NCI-H1436 treated with DMSO at 0.1 percent for 48 hours (cell line): ENCODE measurements at places on chromosomes 2 and 18.
A peak's percentile ranks its signal among the peaks of the same experiment; 100 is the strongest.

GRCh38 chr18:13455471-13455870, 236.9 kb downstream of the LDLRAD4 start:
- DNase-seq: no peak

- DNase-seq: no peak
Observed at GRCh38 chr2:44168681-44169154, at the start of gene PPM1B. Gene PPM1B (plus strand): TSS chr2:44168875. CDS start chr2:44201200, 32,325 bp downstream.

- no peak for DNase-seq
Observed at GRCh38 chr2:201793631-201794030, 12.7 kb upstream of the CDK15 start.

DNA sequence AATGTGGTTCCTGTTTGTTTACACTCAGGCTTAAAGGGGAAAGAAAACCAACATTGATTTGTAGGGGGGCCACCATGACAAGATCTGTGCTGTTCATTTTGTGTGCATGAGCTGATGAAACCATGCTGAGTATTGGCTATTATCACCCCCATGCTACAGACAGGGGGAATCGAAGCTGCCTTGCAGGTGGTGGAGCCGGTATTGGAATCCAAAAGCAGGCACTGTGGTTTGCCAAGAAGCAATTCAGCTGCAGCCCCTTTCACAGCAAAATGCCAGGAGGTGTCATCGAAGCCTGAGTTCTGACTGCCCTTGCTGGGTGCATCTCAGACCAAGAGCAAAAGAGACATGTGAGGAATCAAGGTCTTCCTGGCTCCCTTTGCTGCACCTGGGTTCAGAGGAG, 221.9 kb downstream of the UXS1 start:
- DNase-seq: no peak

DNA sequence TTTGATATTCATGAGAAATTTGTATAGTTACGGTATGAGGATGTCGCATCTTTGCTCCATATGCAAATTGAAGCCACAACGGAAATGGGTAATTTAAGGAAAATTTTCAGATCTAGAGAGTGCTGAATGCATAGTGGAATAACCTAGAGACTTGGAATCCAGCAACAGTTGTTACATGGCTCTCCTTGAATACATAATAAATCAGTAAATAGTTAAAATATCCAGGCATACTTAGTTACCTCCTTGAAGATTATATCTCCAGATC, 5.4 kb downstream of the REG1A start:
- no peak for DNase-seq

DNA sequence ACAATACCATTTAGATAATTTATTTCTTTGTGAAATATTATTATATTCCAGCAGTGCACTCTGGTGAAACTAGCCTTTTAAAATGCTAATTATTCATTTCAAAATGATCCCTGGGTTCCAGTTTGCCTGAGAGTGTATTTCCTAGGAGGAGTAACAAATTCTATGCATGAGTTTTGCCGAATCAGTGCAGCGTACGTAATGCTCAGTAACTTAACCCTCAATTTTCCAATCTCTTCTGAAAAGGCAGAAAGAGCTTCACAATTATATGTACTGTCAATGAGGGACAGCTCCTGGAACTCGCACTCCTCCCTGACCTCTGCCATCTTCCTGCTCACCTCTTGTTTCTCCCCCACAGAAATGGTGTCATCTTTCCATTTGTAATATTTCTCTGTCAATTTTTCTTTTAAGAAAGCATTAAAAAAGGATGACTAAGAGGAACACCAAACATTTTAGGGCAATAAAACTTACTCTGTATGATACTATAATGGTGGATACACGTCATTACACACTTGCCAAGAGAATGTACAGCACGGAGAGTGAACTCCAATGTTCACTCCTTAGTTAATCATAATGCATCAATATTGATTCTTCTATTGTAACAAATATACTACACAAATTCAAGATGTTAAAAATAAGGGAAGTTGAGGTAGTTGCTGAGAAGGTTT, 25.7 kb upstream of the XIRP2 start:
- no peak for DNase-seq

DNA sequence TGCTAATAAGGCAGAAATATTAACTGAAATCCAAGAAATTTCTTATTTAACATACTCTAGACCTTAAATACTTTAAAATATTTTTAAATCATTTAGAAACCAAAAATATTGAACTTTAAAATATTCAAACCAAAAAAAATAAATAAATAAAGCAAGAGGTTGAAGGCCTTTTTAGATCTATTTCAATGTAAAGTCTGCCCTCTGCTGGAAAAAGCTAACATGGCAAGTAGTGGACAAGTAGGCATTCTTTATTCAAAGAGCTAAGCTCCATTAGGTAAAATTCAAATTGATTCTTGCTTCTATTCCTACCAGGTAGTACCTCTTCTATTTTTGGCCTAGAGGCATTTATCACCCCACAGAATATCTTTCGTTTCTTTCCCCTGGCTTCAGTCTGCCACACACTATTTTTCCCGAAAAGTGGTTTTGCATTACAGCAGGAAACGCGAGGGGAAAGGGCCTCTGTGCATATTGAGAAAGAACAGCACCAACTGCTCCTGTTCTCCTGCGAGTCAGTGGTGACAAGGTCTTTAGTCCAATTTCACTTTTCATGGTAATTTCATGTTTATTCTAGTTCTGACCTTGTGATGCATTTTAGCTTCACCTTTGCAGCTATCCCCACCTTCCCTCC, 20.4 kb downstream of the IFIH1 start:
- DNase-seq: peak; percentile 18

DNA sequence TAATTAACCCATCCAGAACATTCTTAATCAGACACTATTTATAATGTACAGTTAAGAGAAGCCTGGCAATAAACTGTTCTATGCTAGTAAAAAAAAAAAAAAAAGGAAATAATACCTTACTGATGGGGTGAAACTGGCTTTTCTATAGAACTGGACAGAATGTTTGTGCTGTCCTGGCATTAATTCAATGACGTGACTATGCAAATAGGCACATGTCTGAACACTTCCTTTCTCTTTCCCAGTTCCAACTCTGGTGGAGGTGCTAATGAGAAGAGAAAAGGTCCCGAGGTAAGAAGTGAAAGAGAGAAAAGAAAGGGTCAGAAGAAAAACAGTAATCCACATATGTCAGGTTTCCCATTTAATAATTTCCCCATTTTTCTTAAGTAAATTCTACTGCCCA, 508.4 kb downstream of the ZEB2 start:
- no peak for DNase-seq

DNA sequence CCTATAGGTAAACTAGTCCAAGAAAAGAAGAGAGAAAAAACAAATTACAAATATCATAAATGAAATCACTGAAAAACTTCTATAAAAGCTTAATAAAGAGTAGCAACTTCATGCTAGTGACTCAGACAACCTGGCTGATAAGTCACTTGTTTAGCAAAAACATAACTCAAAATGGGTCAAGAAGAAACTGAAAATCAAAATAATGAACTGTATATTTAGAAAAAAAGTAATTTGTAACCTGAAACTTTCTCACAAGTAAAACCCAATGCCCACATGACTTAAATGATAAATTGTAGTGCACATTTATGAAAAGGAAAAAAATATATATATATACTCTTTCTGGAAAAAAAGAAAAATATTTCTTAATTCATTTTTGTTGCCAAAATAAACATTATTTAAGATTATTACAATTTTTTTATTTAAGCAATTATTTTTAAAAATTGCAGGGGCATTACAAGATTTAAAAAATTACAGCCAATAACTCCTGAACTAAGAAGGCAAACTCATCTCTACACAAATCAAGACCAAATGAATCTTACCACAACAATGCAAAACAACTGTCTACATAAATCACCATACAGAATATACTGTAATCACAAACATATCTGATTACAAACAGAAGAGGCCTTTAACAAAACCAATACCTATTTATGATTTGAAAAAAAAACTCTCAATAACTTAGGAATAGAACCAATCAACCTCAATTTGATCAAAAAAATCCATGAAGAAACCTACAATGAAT, 406.3 kb downstream of the CDH7 start:
- DNase-seq: no peak

DNA sequence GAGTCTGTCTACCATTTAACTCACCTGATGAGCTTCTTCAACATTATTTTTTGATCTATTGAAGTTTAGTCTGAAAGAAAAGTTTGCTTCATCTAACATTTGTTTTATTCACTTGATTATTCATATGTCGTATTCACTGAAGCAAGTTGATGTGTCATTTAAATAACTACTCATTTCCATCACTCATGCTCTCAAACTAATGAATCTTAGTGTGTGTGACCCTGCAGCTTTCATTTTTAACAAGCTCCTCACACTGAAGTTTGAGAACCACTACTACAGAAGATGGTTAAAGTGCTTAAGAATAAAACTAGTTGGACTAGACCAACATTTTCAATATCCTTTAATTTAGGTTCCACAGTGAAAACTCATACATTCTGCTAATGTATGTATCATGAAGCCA, 1.8 kb upstream of the ABI2 start:
- no peak for DNase-seq

GRCh38 chr2:120442541-120442922, 96.6 kb downstream of the INHBB start:
- no peak for DNase-seq

DNA sequence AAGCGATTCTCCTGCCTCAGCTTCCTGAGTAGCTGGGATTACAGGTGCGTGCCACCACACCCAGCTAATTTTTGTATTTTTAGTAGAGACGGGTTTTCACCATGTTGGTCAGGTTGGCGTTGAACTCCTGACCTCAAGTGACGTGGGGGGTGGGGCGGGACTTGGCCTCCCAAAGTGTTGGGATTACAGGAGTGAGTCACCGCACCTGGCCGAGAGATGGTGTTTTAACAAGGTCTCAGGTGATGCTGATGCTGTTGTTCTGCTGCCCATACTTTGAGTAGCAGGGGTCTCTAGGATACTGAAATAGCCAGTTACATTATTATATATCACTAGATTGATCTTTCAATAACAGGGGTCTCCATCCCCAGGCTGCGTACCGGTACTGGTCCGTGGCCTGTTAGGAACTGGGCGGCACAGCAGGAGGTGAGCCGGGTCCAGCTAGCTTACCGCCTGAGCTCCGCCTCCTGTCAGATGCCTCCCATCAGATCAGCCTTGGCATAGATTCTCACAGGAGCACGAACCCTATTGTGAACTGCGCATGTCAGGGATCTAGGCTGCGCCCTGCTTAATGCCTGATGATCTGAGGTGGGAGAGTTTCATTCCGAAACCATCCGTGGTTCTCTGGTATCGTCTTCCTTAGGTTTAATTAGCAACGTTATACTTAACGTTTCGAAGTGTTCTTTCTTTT, 48.3 kb upstream of the SLC38A11 start:
- DNase-seq: no peak

DNA sequence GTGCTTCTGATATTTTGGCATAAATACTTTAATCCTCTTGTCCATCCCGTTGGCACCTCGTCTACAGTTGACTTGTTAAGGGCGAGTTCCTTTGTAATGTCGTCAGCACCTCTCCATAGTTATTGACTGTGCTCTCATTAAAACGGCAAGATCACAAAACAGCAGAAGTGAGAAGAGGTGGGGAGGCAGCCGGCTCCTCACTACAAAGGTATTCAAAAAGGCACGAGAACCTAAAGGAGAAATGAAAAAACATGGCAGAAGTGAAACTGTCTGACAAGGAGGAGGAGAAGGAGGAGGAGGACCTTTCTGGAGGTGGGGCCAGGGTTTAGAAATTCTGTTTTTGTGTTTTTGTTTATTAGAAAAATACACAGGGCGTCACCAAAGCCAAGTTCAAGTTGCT, 235.6 kb downstream of the BCL11A start:
- DNase-seq: no peak

GRCh38 chr2:202237787-202238233, 587 bp downstream of the SUMO1 start:
- no peak for DNase-seq

GRCh38 chr2:47636596-47637264, 146.2 kb upstream of the MSH6 start:
- no peak for DNase-seq

DNA sequence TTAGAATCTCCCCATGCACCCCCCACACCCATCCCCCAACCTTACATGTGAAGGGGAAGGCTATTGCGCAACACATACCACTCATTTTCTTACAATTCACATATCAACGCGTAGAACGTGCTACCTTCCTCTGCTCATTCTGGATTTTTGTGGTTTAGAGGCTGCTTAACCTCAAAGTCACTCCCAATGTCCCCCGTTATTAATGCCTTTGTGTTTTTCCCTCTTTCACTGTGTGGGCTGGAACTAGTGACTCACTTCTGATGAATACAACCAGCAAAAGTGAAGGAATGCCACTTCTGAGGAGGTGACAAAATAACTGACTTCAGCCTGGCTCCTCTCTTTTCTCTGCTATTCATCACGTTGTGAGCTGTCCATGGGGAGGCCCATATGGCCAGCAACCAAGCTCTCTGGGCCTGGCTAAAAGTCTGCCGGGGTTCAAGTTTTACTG, 342.5 kb upstream of the NXPH2 start:
- no peak for DNase-seq

DNA sequence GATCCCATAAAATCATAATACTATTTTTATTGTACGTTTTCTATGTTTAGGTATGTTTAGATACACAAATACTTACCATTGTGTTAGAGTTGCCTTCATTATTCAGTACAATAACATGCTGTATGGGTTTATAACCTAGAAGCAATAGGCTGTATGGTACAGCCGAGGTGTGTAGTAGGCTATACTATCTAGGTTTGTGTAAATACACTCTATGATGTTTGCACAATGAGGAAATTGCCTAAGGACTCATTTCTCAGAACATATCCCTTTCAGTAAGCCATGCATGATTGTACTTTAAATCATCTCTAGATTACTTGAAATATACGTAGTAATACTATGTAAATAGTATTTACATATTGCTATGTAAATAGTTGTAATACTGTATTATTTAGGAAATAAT, 156.7 kb downstream of the CDCA7 start:
- peak; percentile 8 for DNase-seq

DNA sequence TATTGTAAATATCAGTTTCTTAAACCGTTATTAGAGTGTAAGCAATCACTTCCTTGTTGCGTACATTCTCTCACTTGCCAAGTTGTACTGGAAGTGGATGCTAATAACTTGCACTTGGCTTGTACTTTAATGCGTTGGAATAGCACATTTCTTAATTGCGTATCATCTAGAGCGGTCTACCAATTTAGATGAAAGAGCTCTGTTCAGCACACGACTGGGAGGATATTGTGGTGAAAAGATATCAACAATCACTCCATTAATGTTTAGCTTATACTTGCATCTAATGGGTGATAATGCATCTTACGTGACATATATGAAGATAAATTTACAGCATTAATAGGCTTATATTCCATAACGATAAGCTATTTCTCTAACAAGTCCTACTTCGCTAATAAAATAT, 11.7 kb upstream of the TMEFF2 start:
- no peak for DNase-seq

DNA sequence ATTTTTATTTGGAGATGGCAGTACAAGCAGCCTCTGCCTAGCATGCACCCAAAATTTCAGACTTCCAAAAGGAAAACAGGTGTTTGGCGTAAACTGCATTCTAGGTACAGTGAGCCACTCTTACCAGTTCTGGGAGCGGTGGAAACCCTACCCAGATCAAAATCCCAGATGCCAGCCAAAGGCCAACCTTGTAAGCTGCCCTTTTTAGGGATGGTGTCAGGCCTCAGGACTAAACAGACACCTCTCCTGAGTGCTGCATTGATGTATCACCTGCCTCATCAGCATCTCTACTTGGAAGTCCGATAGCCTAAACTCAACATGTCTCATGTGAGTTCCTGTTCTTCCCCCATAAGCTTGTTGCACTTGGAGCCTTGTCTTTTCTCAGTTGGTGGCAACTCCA, 104.0 kb downstream of the MAP4K4 start:
- no peak for DNase-seq

GRCh38 chr2:38159597-38159996, 83.6 kb upstream of the CYP1B1 start:
- DNase-seq: no peak

- no peak for DNase-seq
Observed at GRCh38 chr2:100643906-100644501, 81.2 kb downstream of the PDCL3 start.
